HCT116 (cell line): ENCODE measurements at places on chromosomes 1 and 21. TPM values are rescaled to one million over a fixed set of nuclear protein-coding genes. Genes with fewer than 3 reads are reported as not detected.

- no peak for DNase-seq
- H3K4me1 ChIP-seq: peaks cover 5% of the 10 kb centered on the region
- H3K36me3 ChIP-seq: no peaks in the 10 kb centered on the region
- H3K4me3 ChIP-seq: no peak overlapping the region
- H3K27me3 ChIP-seq: no peaks in the 10 kb centered on the region
These were observed 3.2 kb downstream of the FNDC7 start for GRCh38 chr1:108715932-108716331.

The FCRL5 gene
- total RNA-seq: not detected

- peaks cover 5% of the 10 kb centered on the region; the same call in 1 of the 2 replicates for H3K27me3 ChIP-seq
- no peaks in the 10 kb centered on the region for H3K36me3 ChIP-seq
- H3K27ac ChIP-seq: no peak overlapping the region
These were observed 142.7 kb downstream of the FOXD2 start for GRCh38 chr1:47580451-47580995.

DNA sequence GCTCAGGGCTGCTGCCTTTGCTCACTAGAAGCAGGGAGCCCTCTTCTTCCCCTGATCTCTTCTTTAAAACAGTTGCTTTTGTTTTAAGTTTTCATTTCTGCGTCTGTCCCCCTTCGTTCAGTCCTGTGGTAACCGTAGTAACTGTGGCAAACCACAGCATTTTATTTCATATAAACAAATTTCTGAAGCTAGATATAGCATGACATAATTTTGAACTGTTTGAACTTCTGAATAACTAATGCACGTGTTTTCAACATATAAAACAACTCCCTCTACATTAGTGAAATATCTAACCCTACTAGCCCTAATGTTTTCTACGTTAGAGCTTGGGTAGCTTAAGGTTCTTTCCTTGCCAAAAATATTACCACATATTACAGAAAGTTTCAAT is 104.6 kb downstream of the DISP1 start:
- no peaks in the 10 kb centered on the region for H3K27me3 ChIP-seq
- H3K36me3 ChIP-seq: no peaks in the 10 kb centered on the region
- no peak overlapping the region for H3K4me3 ChIP-seq
- no peak overlapping the region for H3K27ac ChIP-seq

DNA sequence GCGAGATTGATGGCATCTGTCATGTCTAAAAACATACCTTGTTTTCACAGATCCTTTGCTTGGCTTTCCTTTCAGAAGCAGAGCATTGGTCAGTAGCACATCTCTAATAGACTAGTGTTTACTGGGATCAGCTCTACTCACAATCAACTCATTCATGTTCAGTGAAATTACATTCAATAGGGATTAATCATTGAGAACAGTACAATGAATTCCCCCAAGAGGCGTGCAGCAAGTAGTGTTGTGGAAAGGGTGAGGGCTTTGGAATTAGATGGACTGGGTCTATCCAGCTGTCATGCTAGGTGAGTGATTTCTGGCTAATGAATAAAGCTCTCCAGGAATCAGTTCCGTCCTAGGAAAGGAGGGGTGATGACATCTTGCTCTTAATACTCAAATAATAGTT is 155.2 kb upstream of the COA6 start:
- H3K36me3 ChIP-seq: no peaks in the 10 kb centered on the region
- H3K27me3 ChIP-seq: no peaks in the 10 kb centered on the region
- H3K27ac ChIP-seq: no peak overlapping the region
- no peak for DNase-seq

DNA sequence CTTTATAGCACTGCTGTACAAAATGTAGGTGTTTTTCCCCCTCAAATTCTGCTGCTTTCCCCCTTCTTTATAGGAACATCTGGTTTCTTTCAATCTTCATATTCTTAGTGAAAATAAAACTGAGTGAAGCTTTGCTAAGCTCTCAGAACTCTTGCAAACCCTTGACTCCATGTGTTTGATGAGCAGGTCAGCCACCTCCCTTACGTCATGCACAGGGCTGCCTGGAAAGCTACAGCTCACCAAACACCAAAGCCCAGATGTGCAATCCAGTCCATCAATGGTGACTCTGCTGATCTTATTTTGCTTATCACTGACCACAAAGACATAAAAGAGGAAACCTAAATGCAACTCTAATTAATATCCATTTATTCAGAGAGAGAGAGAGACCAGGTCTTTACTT is 5.5 kb downstream of the CACNA1E start:
- H3K27ac ChIP-seq: no peak overlapping the region
- H3K4me1 ChIP-seq: no peaks in the 10 kb centered on the region
- H3K27me3 ChIP-seq: peaks cover 76% of the 10 kb centered on the region
- no peaks in the 10 kb centered on the region for H3K36me3 ChIP-seq
- H3K4me3 ChIP-seq: no peak overlapping the region

- no peaks in the 10 kb centered on the region for H3K36me3 ChIP-seq
- no peak for DNase-seq
- no peak overlapping the region for H3K4me3 ChIP-seq
- no peak overlapping the region for H3K27ac ChIP-seq
These were observed 39.6 kb upstream of the KIF21B start for GRCh38 chr1:201063145-201063544.

- no peaks in the 10 kb centered on the region for H3K27me3 ChIP-seq
- no peak overlapping the region for H3K4me3 ChIP-seq
- no peaks in the 10 kb centered on the region for H3K4me1 ChIP-seq
- peaks cover 9% of the 10 kb centered on the region; the same call in 1 of the 2 replicates for H3K36me3 ChIP-seq
- no peak for DNase-seq
- no peak overlapping the region for H3K27ac ChIP-seq
These were observed 24.8 kb downstream of the TM2D1 start for GRCh38 chr1:61699911-61700851.

The PANK4 gene
- total RNA-seq: 38.5 TPM

- no peaks in the 10 kb centered on the region for H3K27me3 ChIP-seq
- no peak overlapping the region for H3K4me3 ChIP-seq
- DNase-seq: no peak
- H3K36me3 ChIP-seq: no peaks in the 10 kb centered on the region
These were observed 12.8 kb downstream of the TRAPPC10 start for GRCh38 chr21:44024887-44025353.

DNA sequence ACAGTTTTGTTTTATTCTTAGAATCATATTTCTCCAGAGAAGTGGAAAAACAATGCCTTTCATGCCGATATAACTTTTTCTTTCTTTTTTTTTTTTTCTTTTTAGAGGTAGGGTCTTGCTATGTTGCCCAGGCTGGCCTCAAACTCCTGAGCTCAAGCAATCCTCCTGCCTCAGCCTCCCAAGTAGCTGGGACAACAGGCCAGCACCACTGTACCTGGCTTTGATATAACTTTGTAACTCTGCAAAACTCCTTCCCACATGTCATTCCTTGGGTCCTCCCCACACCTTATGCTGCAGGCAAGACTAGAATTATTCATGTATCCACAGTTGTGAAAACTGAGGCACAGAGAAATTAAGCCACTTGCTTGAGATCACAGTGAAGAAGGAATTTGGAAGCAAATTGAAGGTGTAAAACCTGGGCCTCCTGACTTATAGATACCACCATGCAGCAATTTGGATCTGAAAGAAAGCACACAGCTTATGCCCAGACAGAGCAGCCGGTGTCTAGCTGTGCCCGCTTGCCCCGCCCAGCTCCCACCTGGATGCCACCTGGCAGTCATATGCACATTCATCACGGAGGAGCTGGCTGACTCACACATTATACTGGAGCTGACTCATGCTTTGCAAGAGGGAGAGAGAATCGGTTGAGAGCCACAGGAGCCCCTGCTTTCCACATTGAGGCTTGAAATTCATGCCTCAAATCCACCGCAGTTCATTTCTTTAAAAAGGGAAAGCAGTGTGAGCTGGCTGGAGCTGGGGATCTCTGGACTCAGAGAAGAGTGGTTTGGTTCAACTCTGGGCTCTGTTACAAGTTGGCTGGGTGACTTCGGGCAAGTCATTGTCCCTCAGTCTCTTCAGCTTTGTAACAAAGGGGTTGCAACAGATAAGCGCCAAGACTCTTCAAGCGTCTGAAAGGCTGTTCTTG is 8.3 kb upstream of the SLC2A1 start:
- no peaks in the 10 kb centered on the region for H3K27me3 ChIP-seq
- H3K36me3 ChIP-seq: no peaks in the 10 kb centered on the region
- H3K27ac ChIP-seq: peak overlapping the region; percentile 74
- peak; percentile 90 for DNase-seq
- H3K4me1 ChIP-seq: peaks cover 44% of the 10 kb centered on the region
- H3K4me3 ChIP-seq: peak overlapping the region; percentile 11

The NFIA gene
- 17.2 TPM for total RNA-seq

GRCh38 chr21:21101911-21102310 is 103.7 kb downstream of the NCAM2 start:
- no peaks in the 10 kb centered on the region for H3K36me3 ChIP-seq
- no peaks in the 10 kb centered on the region for H3K27me3 ChIP-seq
- no peaks in the 10 kb centered on the region for H3K4me1 ChIP-seq
- H3K4me3 ChIP-seq: no peak overlapping the region
- H3K27ac ChIP-seq: no peak overlapping the region

DNA sequence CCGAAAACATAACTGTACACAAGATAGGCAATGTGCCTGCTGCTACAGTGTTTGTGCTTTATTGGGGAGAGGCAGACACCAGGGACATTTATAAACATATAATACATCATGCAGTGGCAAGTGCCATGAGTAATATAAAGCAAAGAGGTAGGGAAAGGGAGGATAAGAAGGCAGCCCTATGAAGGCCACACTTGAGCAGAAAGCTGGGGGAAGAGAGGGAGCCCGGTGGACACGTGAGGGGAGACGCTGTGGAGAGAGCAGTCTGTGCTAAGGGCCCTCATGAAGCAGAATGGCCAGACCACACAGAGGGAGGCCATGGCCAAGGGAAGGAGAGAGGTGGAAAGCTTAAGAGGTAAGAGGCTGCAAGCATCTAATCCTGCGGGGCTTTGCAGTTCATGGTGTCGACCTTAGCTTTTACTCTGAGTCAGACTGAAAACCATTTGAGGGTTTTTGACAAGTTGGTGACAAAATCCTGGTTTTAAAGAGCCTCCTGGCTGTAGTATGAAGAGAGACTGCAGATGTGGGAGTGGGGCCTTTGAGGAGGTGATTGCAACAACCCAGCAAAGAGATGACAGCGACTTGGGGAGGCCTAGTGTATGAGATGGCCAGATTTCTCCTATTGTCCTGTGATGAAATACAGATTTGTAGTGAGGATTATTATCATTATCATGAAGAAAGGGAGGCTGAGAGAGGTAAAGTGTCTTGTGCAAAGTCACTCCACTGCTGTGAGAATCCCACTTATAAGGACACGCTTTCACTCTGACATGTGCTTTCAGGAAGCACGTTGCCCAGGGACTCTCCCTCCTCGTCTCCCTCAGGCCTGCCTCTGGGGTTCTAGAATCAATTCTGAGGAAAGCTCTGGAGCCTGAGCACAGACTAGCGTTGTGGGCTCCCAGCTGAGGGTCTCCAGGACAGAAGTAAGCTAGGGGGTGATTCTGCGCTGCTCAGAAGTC is 192.9 kb downstream of the RHOU start:
- no peak overlapping the region for H3K4me3 ChIP-seq
- no peak for DNase-seq
- no peak overlapping the region for H3K27ac ChIP-seq
- no peaks in the 10 kb centered on the region for H3K27me3 ChIP-seq

DNA sequence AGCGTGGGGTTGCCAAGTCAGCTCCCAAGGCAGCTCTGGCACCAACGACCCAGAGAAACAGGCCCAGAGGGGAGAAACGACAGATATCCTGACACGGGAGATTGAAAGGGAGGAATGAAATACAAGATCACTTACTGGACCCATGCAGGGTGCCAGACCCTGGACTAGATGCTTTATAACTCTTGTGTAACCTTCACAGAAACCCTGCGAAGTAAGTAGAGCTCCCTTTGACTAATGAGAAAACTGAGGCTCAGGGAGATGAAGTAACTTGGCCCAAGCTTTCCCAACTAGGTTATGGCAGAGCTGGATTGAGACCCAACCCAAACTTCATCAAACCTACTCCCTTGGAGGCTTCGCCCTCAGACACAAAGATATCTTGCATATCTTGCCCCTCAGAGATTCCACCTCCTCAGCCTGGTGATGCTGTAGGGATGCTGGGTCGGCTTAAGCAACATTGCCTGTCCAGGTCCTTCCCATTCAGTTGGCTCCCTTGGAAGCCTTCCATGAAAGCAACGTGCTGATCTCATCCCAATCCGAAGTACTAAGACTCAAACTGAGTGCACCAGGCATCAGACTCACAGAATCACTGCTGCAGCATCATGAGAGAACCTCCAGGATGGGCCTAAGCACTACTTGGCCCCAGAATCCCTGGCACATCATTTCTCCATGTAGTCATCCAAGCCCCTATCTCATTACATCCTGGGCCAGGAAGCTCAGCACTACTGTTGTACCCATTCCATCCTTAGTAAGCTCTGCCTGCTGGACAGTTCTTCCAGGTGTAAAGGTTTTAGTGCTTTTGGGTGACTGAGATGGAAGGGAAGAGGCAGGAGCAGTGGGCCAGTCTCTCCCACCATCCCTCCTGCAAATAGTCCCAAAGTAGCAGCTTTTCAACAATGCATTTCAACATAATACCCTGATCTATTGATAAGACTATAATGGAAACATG is 1.1 kb upstream of the IGSF9 start:
- peak overlapping the region; percentile 64 for H3K27ac ChIP-seq
- H3K4me3 ChIP-seq: peak overlapping the region; percentile 63
- no peaks in the 10 kb centered on the region for H3K36me3 ChIP-seq
- H3K27me3 ChIP-seq: no peaks in the 10 kb centered on the region
- no peak for DNase-seq
- H3K4me1 ChIP-seq: peaks cover 14% of the 10 kb centered on the region
